Esophagus muscularis mucosa (tissue), 4 donors: ENCODE measurements at places on chromosomes 7 and 10. TPM values are rescaled to one million over a fixed set of nuclear protein-coding genes. Genes with fewer than 3 reads are reported as not detected.

DNA sequence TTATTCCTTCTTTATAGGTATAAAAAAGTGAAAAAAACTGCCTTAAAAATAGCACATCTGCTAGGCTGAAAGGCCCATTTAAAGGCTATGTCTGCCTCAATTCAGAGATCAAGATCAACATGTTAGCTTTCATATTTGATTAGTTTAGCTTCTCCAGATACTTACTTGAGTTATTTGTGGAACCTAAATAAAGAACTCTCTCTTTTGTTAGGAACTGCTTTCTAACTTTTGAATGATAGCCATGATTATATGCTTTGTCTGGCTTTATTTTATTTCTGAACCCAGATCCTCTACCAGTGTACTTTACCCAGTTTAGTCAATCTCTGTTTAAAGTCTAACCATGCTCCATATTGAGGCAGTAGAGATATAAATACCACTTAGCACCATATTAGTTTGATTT lies 515.5 kb upstream of the SEMA3D start:
- H3K4me3 ChIP-seq: no peak overlapping the region
- H3K4me1 ChIP-seq: no peaks in the 10 kb centered on the region
- no peaks in the 10 kb centered on the region for H3K27me3 ChIP-seq
- H3K27ac ChIP-seq: no peak overlapping the region
- no peaks in the 10 kb centered on the region for H3K36me3 ChIP-seq

DNA sequence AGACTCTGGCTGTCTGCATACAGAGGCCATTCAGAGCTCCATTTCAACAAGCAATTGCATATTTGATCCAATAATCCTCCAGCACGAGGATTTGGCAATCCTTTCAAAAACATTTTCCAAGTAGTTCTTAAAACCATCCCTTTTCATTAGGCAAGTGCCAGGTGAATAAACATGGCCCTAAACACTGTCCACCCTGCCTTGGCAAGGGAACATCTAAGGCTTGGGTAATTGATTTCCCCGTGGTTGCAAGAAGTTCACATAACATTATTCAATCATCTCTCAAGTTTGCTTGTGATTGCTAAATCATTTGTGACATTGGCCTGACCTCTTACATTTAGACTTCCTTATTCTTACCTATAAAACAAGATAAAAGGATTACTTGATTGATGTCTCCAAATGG lies 175.2 kb downstream of the CTTNBP2 start:
- H3K4me1 ChIP-seq: no peaks in the 10 kb centered on the region
- H3K27ac ChIP-seq: no peak overlapping the region
- no peak for DNase-seq
- H3K36me3 ChIP-seq: no peaks in the 10 kb centered on the region
- no peaks in the 10 kb centered on the region for H3K27me3 ChIP-seq

GRCh38 chr7:12004581-12004980 lies 172.6 kb upstream of the THSD7A start:
- no peak overlapping the region for H3K4me3 ChIP-seq
- no peaks in the 10 kb centered on the region for H3K27me3 ChIP-seq
- H3K36me3 ChIP-seq: no peaks in the 10 kb centered on the region
- H3K4me1 ChIP-seq: no peaks in the 10 kb centered on the region

GRCh38 chr7:107045195-107045960 lies 873 bp downstream of the PRKAR2B start:
- H3K27ac ChIP-seq: peak overlapping the region; percentile 77
- H3K4me1 ChIP-seq: peaks cover 41% of the 10 kb centered on the region
- H3K4me3 ChIP-seq: peak overlapping the region; percentile 69
- H3K27me3 ChIP-seq: no peaks in the 10 kb centered on the region
- no peaks in the 10 kb centered on the region for H3K36me3 ChIP-seq

GRCh38 chr10:106636766-106637491 lies 527.6 kb downstream of the SORCS1 start:
- H3K27ac ChIP-seq: no peak overlapping the region
- DNase-seq: no peak
- no peaks in the 10 kb centered on the region for H3K4me1 ChIP-seq
- H3K36me3 ChIP-seq: no peaks in the 10 kb centered on the region

DNA sequence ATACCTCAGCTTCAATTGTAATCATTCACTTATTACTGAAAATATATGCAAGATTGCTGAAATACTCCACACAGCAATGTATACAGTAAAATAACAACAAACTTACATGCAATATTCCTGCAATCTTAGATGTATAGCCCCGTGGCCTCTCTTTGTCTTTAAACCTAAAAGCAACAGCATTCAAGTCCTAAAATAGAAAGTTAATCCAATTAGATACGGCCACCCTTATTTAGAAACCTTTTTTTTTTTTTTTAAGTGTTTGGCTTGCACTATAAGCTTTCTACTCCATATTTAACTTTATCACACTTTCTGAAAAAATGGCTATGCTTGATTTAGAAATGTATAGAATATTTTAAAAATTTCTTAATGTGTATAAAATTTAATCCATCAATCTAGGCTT lies 67.6 kb downstream of the IDE start:
- peaks cover under 1% of the 10 kb centered on the region for H3K4me1 ChIP-seq
- no peak overlapping the region for H3K4me3 ChIP-seq
- no peaks in the 10 kb centered on the region for H3K27me3 ChIP-seq
- no peak for DNase-seq
- H3K27ac ChIP-seq: no peak overlapping the region

GRCh38 chr7:80105701-80106408 lies 28.8 kb upstream of the GNAI1 start:
- peaks cover 6% of the 10 kb centered on the region for H3K4me1 ChIP-seq
- H3K36me3 ChIP-seq: no peaks in the 10 kb centered on the region
- no peak overlapping the region for H3K27ac ChIP-seq
- H3K27me3 ChIP-seq: no peaks in the 10 kb centered on the region
- DNase-seq: no peak
- no peak overlapping the region for H3K4me3 ChIP-seq

- H3K4me3 ChIP-seq: no peak overlapping the region
- DNase-seq: no peak
- H3K27me3 ChIP-seq: no peaks in the 10 kb centered on the region
These were observed 6.3 kb upstream of the OPN4 start for GRCh38 chr10:86647773-86648703.

DNA sequence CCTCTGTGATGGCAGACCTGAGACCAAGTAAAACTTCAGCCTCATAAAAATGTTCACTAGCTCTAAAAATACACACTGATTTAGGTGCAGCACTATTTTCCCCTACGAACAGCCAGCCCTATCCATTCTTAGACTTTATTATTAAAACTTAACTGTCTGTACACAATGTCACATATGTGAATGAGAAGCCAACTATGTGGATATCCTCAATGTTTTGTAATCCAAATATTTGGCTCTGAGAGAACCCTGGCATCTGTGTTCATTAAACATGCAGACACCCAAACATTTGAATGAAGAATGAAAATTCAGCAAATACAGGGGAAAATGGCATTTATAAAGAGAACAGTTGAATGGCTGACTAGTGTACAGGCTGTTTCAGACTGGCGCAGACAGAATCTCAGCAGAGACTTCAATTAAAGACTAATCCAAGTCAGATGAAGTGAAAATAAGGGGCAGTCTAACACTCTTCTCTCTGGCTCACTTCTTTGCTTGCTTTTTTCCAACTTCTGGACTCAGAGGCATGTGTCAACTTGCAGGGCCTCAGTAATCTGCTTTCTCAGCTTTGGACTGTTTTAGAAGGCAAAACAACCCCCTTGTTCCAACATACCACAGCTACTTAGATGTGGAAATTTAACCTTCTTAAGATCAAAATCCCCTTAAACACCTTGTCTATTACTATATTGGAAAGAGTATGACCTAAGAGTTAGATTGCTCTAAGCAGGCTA lies 47.4 kb upstream of the FAM180A start:
- H3K27me3 ChIP-seq: no peaks in the 10 kb centered on the region
- DNase-seq: no peak
- H3K36me3 ChIP-seq: no peaks in the 10 kb centered on the region
- peak overlapping the region; percentile 58 for H3K27ac ChIP-seq

DNA sequence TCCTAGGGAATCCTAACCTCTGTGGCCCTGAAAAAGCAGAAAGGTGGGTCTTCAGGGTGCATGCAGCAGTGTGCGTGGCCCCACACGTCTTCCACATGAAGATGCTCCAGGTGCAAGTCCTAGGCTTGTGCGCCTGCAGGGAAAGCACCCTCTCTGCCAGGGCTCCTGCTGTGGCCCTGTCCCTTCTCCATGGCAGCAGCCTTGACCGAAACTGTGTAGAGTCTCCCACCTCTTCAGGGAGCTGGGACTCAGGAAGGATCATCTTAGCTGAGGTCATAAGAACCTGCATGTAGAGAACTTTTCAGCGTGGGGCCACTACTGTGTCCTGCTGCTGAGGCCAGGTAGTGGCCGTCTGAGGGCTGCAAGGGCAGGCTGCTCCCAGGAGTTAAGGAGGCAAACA lies 6.3 kb upstream of the CSGALNACT2 start:
- H3K36me3 ChIP-seq: no peaks in the 10 kb centered on the region
- no peak overlapping the region for H3K27ac ChIP-seq
- H3K27me3 ChIP-seq: no peaks in the 10 kb centered on the region
- H3K4me3 ChIP-seq: no peak overlapping the region
- H3K4me1 ChIP-seq: peaks cover 8% of the 10 kb centered on the region
- DNase-seq: peak; percentile 85

GRCh38 chr7:7264306-7265040 lies 82.1 kb downstream of the C1GALT1 start:
- H3K4me1 ChIP-seq: no peaks in the 10 kb centered on the region
- DNase-seq: peak; percentile 62
- no peaks in the 10 kb centered on the region for H3K27me3 ChIP-seq
- no peak overlapping the region for H3K27ac ChIP-seq
- H3K36me3 ChIP-seq: no peaks in the 10 kb centered on the region

- H3K4me3 ChIP-seq: no peak overlapping the region
- DNase-seq: peak; percentile 77
- no peaks in the 10 kb centered on the region for H3K27me3 ChIP-seq
- H3K27ac ChIP-seq: no peak overlapping the region
These were observed 118.1 kb downstream of the GATA3 start for GRCh38 chr10:8172604-8173003.

DNA sequence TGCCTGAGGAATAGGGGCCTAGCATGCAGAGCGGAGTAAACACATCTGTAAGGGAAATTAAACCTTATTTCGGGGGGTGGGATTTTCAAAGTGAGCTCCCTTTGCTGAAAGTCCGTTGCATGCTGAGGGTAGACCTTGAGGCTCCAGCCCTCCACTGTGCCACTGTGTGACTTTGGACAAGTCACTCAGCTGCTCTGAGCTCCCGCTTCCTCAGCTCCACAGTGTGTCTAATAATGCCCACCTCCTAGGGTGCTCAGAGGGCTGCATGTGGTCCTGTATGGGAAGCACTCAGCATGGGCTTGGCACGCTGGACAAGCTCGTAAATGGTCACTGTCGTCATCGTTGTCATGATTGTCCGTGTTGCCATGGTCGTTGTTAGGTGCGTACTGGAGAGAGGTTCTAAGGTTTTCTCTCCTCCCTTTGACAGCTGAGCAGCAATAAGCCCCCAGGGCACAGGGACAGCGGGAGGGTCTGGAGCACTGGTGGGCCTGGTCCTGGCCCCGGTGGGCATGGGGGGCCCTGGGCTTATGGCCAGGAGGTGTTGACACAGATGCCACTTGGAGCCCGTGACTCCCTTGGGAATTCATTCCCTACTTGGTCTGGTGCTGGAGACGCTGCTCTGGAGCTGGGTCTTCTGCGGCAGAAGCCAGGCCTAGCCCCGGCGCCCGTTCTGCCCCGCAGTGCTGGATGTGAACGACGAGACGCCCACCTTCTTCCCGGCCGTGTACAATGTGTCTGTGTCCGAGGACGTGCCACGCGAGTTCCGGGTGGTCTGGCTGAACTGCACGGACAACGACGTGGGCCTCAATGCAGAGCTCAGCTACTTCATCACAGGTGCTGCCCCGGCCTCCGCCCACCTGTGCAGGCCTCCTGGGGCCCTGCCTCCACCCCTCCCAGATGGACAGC lies 13.1 kb downstream of the C10orf105 start:
- no peaks in the 10 kb centered on the region for H3K27me3 ChIP-seq
- no peak overlapping the region for H3K27ac ChIP-seq
- no peak for DNase-seq
- H3K36me3 ChIP-seq: no peaks in the 10 kb centered on the region

CRYGN gene
- 1.3 TPM for total RNA-seq

GPC2 gene
- 0.83 TPM for total RNA-seq

PRKG1 gene
- total RNA-seq: 24.5 TPM

TSPAN12 gene
- 7.1 TPM for total RNA-seq
